Urinary bladder (tissue), 4 donors: ENCODE measurements at places on chromosomes 13 and 19.
A peak's percentile ranks its signal among the peaks of the same experiment; 100 is the strongest.

DNA sequence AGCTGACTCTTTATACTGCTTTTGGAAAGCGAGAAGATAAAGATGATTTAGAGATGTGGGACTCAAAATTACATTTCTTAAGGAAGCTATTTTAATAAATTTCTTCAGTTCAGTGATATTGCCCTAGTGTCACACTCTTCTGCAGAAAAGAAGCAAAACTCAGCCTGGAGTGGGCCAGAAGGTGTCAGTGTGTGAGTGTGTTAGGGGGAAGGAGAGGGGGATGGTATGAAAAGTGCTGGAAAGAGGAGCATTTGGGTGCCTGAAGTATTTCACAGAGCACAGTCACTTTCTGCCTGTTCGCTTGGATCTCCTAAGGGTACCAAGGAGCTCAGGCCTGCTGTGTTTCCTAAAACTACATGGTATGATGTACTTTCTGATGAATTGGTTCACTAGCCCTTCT is 84.5 kb upstream of the FRY start:
- DNase-seq, result no peak

- peak; percentile 66 for DNase-seq
Observed at GRCh38 chr19:35247526-35248309, 1.1 kb upstream of the LSR start.

- DNase-seq, result no peak
Observed at GRCh38 chr19:1156305-1156801, 17.7 kb downstream of the SBNO2 start.

- DNase-seq, result no peak
Observed at GRCh38 chr13:69948016-69948415, 159.6 kb upstream of the ATXN8OS start.

DNA sequence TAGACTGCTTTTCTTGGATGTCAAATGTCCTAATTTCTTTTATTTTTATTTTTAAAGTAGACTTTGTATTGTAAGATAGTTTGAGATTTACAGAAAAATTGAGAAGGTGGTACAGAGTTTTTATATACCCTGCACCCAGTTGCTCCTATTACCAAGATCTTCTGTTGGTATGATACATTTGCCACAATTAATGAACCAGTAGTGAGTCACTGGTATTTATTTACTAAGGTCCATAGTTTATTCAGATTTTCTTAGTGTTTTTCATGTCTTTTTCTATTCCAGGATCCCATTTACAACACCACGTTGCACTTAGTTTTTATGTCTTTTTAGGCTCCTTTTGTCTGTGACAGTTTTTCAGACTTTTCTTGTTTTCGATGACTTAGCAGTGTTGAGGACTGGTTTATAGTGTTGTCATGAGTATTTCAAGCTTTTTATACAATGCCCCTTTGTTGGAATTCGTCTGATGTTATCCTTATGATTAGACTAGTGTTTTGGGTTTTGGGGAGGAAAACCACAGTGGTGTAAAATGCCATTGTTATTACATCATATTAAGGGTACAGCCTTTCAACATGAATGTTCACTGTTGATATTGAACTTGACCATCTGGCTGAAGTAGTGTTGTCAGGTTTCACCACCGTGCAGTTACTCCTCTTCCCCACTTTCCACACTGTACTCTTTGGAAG is 35.9 kb downstream of the COG3 start:
- no peak for DNase-seq

DNA sequence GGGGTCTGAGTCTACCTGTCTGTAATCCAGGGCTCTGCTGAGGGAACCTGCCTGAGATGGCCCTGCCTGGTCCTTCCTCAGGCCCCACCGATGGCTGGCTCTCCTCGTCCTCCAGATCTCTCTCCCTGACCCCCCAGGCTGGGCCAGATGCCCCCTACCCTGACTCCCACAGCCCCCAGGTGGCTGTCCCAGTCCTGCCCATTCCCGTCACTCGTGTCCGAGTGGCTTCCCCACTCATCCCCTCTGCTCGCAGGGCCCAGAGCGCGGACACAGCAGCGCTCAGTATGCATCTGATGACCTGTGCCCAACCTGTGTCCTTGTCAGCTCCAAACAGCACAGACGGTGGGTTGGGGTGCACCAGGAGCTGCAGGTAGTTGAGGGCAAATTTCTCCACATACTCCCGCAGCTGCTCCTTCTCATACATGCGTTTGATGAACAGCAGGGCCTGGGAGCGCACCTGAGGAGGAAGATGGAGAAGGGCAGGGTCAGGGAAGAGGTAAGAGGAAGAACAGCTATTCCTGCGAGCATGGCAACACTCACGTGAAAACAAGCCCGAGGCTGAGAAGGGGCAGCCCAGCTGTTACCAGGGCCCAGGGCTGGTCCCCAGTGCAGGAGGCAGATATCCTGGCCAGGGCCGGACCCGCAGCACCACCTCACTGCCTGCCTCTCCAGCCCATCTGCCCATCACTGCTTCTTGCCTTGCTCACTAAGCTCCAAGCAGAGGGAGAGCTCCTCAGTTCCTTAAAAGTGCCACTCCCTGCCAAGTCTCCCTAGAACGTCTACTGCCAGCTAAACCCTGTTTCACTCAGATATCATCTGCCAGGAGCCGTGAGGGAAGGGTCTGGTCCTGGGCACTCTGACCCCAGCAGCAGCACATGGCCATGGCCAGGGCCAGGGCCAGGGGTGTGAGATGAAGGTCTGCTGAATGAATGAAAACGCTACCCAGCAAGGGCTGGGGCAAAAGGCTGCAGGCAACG is 11.1 kb upstream of the RSPH6A start:
- no peak for DNase-seq
